Stromal cell of bone marrow (primary cell): ENCODE measurements at places on chromosomes 5 and 9.

- DNase-seq: no peak
Measured at GRCh38 chr5:38410304-38410990, 146.0 kb downstream of the LIFR start.

DNA sequence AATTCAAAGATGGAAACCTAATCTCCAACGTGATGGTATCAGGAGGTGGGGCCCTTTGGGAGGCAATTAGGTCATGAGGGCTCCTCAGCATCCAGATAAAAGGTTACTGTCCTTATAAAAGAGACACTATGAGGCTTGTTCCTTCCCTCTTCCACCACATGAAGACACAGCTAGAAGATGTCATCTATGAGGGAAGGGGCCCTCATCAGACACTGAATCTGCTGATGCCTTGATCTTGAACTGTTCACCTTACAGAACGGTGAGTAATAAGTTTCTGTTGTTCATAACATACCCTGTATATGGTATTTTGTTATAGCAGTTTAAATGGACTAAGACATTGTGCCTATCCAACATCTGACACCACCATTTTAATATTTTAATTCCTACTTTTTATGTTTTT, 19.7 kb upstream of the CCNH start:
- DNase-seq: no peak

DNA sequence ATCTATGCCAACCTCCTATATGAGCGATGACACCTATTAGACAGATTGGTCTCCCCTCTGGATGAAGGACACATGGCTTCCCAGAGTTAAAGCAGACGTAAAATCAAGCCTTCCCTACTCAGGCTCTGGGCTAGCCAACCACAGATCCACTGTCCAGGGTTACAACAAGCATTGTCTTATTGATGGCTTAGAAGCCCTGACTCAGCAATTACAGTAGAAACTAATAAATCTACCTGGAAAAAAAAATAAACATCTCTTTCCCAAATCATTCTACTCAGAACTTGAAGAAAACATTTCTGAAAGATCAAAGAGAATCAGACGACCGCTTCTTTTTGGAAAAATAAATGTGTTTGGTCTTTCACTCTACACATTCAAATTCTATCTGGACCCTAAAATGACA, 189.3 kb downstream of the GLIS3 start:
- no peak for DNase-seq

GRCh38 chr9:111663301-111663823, 2.0 kb downstream of the GNG10 start:
- no peak for DNase-seq

DNA sequence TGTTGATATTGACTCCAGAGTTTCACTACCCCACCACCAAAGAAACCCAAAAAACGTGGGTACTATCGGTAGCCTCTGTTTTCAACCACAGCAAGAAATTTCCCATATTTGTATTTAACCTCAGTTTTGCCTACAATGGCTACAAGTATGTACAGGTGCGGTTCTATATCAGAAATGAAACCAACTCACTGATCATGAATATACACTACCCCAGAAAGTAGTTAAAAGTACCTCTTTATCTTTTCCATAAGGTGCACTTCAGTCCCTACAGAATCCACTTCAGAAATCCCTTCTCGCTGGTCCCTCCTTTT, 140.6 kb upstream of the SLC12A2 start:
- no peak for DNase-seq

DNA sequence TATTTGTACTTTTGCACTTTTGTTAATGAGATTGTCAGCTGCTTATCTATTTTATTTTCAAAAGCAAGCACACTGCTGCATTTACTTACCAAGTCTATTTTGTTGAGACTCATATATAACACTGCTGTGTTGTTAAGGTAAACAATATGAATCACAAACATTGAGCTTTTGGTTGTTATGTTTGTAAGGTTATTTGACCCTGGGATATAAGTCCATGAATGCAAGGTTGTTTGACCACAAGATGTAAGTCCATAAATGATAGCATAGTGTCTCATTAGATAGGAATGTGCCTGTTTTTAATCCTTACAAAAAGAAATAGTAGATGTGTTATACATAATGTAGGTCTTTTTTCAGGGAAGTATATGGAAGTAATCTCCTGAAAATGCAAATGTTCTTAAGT, 845.9 kb downstream of the CDH9 start:
- no peak for DNase-seq

GRCh38 chr9:106502930-106503329, 360.0 kb upstream of the ZNF462 start:
- DNase-seq: no peak

DNA sequence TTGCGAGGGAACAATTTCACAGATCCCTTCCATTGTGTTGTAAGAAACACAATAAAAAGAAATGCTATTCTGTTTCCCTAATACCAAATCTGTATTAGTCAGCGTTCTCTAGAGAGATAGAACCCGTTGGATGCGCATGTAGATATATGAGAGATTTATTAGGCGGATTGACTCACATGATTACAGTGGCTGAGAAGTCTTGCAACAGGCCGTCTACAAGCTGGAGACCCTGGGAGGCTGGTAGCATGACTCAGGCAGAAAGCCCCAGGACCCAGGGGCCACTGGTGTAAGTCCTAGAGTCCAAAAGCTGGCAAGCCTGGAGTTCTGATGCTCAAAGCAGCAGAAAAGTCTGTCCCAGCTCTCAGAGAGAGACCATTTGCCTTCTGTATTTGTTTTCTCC, 18.4 kb upstream of the IL17B start:
- DNase-seq: peak; percentile 97

DNA sequence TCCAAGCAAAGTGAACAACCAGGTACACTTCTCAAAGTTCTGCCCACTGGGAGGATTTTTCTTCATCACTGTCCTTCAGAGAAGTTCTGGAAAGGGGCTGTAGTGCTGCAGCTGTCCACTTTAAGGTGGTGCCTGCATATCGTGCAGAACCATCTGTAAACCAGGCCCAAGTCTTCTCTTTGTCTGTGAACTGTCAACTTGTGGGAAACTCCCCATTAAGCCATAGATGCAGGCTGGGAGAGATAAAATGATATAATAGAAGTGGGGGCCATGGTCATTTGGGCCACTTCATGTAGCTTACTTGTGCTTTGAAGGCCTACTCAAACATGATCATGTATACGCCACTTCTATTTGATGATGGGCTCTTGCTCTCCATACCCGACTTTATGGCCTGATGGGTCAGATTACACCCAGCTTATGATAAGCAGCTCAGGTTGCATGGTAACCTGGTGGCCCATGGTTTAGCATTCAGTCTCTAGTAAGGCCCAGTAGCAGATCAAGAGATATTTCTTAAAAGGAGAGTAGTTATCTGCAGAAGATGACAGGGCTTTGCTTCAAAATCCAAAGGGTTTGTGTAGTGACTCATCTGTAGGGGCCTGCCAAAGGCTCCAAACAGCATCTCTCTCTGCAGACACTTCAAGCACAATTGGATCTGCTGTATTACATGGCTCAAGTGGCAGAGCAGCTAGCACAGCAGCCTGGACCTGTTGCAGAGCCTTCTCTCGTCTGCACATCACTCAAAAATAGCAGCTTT, 15.7 kb upstream of the BTF3 start:
- DNase-seq: peak; percentile 52

- DNase-seq: peak; percentile 29
Measured at GRCh38 chr5:73853091-73853490, 227.1 kb downstream of the ARHGEF28 start.

DNA sequence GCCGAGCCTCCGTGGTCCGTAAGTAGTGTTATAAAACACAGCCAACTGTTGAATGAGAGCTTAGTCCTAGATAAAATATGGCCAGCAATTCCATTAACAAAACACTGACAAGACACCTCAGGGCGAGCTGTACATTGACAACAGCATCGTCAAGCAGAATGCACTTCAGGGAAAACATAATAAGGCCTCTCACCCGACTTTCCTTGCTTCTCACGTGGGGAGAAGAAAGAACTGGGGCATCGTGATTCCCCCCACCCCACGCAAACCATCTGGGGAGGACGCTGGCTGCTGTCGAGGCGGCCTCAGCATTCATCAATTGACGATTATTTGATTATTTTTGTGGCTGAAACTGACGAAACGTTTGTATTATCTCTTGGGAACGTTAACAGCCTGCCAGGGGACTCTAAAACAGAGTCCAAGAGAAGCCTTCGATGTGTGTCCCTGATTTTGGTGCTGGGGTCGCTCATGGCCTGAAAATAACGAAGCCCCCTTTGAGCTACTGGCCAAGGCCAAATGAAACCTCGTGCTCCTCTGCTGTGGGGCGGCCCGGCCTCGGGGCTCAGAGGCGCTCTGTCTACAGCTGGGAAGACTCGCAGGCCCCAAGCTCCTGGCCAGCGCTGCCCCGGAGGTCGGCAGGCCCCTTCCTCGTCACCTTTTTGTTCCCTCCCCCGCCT, 464 bp downstream of the GDF9 start:
- DNase-seq: no peak

- DNase-seq: peak; percentile 32
Measured at GRCh38 chr5:170076211-170076610, 29.5 kb upstream of the FOXI1 start.

DNA sequence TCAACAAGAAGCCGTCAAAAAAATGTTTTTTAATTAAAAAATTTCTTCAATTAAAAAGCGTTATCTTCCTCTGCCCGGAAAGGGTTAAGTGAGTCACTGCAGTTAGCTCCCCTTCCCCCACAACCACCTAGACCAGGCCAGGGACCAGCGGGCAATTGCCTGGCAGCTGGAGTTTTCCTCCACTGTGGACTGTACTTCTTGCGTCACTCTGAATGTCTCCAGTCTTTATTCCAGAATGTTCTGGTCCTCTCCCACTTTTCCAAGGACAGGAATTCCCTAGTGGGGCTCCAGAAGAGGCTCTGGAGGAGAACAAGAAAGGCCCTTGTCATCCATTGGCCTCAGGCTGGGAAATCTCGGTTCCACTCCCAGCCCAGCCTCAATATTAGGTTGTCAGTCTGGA, 114.0 kb downstream of the C9orf50 start:
- DNase-seq: no peak

DNA sequence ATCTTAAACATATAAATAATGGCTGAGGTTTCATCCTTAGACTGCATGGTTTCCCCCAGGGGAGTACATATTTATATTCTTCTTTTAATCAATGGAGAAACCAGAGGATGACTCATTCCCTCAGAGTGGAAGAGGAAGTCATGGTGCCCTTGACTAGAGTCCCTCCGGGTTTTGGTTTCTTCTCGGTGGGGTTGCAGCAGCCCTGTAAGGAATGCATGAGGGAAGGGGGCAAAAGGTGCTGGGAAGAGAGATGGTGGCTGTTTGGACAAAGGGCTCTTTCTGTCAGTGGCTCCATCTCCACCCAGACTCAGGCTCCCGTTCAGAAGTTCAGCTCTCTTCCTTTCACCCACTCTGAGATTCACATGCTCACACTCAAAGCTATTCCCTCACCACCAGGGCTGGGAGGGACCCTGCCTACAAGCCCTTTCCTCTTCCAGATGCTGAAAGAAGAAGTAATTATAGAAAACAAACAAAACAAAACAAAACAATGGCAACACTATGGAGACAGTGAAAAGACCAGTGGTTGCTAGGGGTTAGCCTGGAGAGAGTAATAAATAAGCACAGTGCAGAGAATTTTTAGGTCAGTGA, 129.8 kb upstream of the IL12B start:
- DNase-seq: peak; percentile 36

- DNase-seq: no peak
Measured at GRCh38 chr5:148979083-148979723, 83.7 kb downstream of the SH3TC2 start.

DNA sequence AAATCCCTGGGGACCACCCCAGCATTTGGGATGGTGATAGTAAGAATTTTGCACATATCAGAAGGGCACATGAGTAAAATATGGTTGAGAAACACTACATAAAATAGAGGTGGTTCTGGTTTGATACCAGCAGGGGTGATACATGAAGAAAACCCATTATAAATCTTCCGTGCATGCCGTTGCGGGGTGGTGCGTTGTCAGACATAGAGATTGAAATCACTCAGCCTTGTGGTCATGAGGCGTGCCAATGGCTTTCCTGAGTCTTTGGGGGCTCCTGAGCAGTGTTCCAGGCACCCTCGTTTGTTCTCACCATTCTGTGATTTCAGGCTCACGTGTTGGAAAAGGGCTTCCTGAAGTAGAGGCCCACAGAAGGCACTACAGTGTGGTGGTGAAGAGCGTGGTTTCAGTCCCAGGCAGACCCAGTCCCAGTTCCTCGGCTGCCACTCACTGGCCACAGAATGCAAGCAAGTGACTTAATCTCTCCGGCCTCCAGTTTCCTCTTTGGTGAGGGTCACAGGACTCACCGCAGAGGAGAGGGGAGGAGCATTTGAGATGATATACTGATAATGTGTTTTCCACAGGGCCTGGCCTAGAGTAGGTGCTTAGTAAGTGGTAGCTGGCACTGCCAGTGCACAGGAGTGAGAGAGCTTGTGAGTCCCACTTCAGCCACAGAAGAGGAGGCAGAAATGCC, 20.5 kb upstream of the GLRX start:
- peak; percentile 65 for DNase-seq

GRCh38 chr5:123771715-123772114, 259.7 kb downstream of the CSNK1G3 start:
- DNase-seq: no peak

GRCh38 chr9:76655121-76655541, 109.1 kb upstream of the PCA3 start:
- DNase-seq: no peak

DNA sequence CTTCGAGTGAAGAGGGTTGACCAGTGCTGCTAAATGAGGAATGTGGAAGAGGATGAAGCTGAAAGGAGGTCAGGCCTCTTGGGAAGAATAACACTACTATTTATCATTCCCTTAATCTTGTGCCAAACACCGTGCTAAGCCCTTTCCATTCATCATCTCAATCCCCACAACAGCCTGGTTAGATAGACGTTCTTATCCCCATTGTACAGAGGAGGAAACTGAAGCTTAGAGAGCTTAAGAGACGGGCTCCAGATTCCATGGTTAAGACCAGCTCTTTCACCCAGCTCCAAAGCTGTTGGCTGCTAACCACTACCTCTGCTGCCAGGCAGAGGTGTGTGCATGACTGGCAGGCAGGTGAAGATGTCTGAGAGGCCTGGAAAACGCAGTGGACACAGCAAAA, 868 bp upstream of the EPB41L4B start:
- no peak for DNase-seq

DNA sequence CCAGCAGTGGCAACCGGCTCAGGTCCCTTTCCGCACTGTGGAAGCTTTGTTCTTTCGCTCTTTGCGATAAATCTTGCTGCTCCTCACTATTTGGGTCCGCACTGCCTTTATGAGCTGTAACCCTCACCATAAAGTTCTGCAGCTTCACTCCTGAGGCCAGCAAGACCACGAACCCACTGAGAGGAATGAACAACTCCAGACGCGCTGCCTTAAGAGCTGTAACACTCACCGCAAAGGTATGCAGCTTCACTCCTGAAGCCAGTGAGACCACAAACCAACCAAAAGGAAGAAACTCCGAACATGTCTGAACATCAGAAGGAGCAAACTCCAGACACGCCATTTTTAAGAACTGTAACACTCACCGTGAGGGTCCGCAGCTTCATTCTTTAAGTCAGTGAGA, 103.5 kb downstream of the GLIS3 start:
- no peak for DNase-seq

- DNase-seq: no peak
Measured at GRCh38 chr5:24161559-24161958, 483.2 kb downstream of the CDH10 start.

DNA sequence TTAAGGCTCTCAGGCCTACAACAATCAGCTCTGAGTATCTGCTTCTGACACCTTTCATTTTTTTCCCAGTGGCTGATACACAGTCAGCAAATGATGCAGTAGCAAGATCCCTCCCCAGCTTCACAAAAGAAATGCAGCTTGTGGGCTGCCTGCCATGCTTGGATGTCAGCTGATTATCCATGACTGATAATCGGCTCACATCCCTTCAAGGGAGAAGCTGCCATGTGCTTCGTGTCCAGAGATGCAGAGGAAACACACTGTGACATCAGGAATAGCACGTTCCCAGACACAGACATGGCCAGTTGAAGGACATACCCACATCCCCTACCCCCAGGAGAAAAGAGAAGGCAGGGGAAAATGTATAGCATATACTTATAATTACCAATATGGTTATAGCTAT, 27.9 kb downstream of the TMEM215 start:
- no peak for DNase-seq
